Sigmoid colon (tissue), 7 donors: ENCODE measurements at places on chromosomes 5 and 9. TPM values are rescaled to one million over a fixed set of nuclear protein-coding genes. Genes with fewer than 3 reads are reported as not detected.

CCNI2 gene
- total RNA-seq, result 1.4 TPM

CDKN2A gene
- total RNA-seq, result 4.2 TPM

BRINP1 gene
- 0.71 TPM for total RNA-seq

TMEM174 gene
- total RNA-seq, result not detected

TUBB4B gene
- total RNA-seq, result 152 TPM

SYK gene
- 7.8 TPM for total RNA-seq

GFI1B gene
- total RNA-seq, result not detected

GPR21 gene
- total RNA-seq, result not detected

IL13 gene
- total RNA-seq, result not detected

ANKRD34B gene
- total RNA-seq, result not detected

PRDM9 gene
- total RNA-seq, result not detected

SOHLH1 gene
- not detected for total RNA-seq

AGXT2 gene
- total RNA-seq, result not detected

GNE gene
- 23.3 TPM for total RNA-seq

GRM6 gene
- total RNA-seq, result not detected

LPAR1 gene
- 30.7 TPM for total RNA-seq

TTC39B gene
- total RNA-seq, result 15.8 TPM

LMX1B gene
- 1.4 TPM for total RNA-seq

NEURL1B gene
- total RNA-seq, result 53.2 TPM

ENTPD8 gene
- total RNA-seq, result not detected

EPB41L4A gene
- 9.6 TPM for total RNA-seq

ALG2 gene
- total RNA-seq, result 15.1 TPM

WDR38 gene
- not detected for total RNA-seq

SPAAR gene
- total RNA-seq, result 5.5 TPM

C9orf153 gene
- total RNA-seq, result 0.99 TPM

TMEM252 gene
- total RNA-seq, result not detected

SCGB3A1 gene
- total RNA-seq, result not detected

CPLANE1 gene
- total RNA-seq, result 27.8 TPM

PCDHGA4 gene
- 5.0 TPM for total RNA-seq

OR13C8 gene
- not detected for total RNA-seq

SAXO1 gene
- under 0.01 TPM for total RNA-seq

KYAT1 gene
- 4.6 TPM for total RNA-seq

SHC3 gene
- total RNA-seq, result 2.3 TPM

SH2D3C gene
- 3.1 TPM for total RNA-seq

SPINK5 gene
- not detected for total RNA-seq

HAVCR2 gene
- total RNA-seq, result 3.9 TPM

PLEKHG4B gene
- total RNA-seq, result 1.9 TPM

RAI14 gene
- 41.4 TPM for total RNA-seq

DCP2 gene
- total RNA-seq, result 20.2 TPM

AFAP1L1 gene
- total RNA-seq, result 8.6 TPM

GRXCR2 gene
- not detected for total RNA-seq

FAM153A gene
- 0.27 TPM for total RNA-seq

TRIM36 gene
- total RNA-seq, result 1.1 TPM

GPR151 gene
- total RNA-seq, result not detected

MRRF gene
- total RNA-seq, result 32.2 TPM

TOR4A gene
- 3.8 TPM for total RNA-seq

SURF2 gene
- total RNA-seq, result 32.3 TPM

EQTN gene
- not detected for total RNA-seq

PCDHB7 gene
- 5.3 TPM for total RNA-seq
